Renal cortex interstitium (tissue), 15 donors: ENCODE measurements at places on chromosomes 5 and 9. TPM values are rescaled to one million over a fixed set of nuclear protein-coding genes. Genes with fewer than 3 reads are reported as not detected.

The CENPK gene
- 41.9 TPM for polyA plus RNA-seq

The CATSPER3 gene
- 0.89 TPM for polyA plus RNA-seq

The ZBTB34 gene
- 19.9 TPM for polyA plus RNA-seq

The NUTM2F gene
- polyA plus RNA-seq = not detected

The PFN3 gene
- polyA plus RNA-seq = 3.2 TPM
